Mesothelial cell of epicardium (in vitro differentiated cells): ENCODE measurements at places on chromosomes 2 and 18. TPM values are rescaled to one million over a fixed set of nuclear protein-coding genes. Genes with fewer than 3 reads are reported as not detected.
A peak's percentile ranks its signal among the peaks of the same experiment; 100 is the strongest.

The ACKR3 gene
- 70.6 to 78.7 TPM (median 77.6 TPM) in 3 replicates for total RNA-seq

DNA sequence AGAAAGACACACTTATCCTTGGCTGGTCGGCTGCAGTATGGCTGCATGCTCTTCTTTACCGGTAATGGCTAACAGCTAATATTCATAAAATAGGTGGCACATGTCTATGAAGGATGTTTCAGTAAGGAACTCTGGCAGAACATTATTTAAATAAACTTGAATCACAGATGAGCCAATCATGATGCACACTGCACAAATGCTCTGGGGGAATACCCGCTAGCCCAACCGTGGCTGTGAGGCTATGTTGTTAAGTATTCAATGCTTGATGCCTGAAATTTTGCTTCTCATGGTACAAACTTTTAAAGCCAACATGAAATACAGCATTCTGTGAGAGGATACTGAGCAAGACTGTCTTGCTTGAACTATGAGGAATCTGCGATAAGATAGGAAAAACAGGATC, 505.8 kb downstream of the ZEB2 start:
- DNase-seq, result no peak

The UGT1A3 gene
- not detected in 3 replicates for total RNA-seq

DNA sequence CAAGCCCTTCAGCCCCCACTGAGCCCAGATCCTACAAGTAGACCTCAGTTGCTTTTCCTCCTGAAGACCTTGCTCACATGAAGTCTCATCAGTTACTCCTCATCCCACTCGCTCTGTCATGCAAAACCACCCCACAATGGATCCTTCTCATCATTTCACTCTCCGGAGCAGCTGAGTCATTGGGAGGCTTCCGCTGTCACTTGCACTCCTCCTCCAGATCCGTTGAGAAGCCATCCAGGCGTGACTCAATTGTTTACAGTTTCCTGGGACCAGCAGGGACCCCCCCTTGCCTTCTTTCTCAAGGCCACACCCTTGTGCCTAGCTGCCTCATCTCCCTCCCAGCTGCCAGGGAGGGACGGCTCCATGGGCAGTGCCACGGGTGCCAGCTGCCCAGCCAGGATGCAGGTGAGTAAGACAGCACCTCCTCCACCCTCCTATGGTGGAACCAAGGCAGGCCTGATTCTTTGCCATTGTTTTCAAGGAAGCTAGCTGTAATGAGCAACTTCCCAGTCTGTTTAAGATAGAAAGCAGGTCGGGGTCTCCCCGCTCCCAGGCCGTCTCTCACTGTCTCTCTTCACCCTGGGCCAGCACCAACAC, 16.3 kb downstream of the GPR55 start:
- no peak for DNase-seq

- no peak for DNase-seq
These were observed 157.8 kb upstream of the TNP1 start for GRCh38 chr2:217017456-217018252.

The PPP1R1C gene
- 5.8 to 6.8 TPM (median 6.3 TPM) in 3 replicates for total RNA-seq

The FBXO48 gene
- total RNA-seq, result 0.72 to 0.77 TPM (median 0.75 TPM) in 3 replicates

GRCh38 chr2:1972422-1972821, 228.1 kb upstream of the PXDN start:
- peak; percentile 46 for DNase-seq

GRCh38 chr2:30325600-30326328, 94.4 kb downstream of the LBH start:
- DNase-seq, result no peak

GRCh38 chr2:190062053-190062452, 476 bp downstream of the MSTN start:
- DNase-seq, result no peak

DNA sequence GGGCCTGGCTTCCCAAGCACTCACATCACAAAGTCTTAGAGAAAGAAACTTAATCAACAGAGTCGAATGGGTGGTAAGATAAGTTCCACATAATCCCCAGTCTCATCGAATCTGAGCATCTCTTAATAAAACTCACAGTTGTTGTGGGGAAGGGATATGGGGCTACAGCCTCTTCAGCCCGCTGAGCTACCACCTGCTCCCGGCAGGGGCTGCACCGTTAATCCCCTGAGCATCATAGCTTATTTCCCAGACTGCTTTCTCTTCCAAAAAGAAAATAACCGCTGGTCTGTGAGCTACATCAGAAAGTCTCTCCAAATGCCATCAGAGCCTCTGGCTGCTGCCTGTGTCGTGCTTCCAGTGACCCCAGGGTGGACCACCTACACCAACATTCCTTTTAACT, 139.4 kb upstream of the CELF4 start:
- DNase-seq, result no peak

GRCh38 chr2:143190431-143190830, 61.2 kb downstream of the ARHGAP15 start:
- no peak for DNase-seq

DNA sequence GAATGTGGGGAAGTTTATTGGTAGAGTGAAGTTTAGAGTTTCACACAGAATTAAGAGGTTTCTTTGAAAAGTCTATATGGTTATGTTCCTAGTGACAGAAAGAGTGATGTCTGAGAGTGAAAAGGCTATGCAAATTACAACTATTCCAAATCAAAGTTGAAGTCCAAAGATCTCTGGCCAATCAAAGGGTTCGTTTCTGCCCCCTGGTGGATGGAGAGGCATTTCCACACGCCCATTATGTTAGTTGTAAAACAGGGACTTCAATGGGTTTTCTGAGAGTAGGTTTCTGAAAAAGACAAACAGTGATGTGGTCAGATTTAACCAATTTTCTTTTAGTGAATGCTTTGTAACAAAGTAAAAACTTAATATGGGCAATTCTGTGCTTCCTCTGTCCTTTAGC, 441.5 kb upstream of the POU3F3 start:
- no peak for DNase-seq

DNA sequence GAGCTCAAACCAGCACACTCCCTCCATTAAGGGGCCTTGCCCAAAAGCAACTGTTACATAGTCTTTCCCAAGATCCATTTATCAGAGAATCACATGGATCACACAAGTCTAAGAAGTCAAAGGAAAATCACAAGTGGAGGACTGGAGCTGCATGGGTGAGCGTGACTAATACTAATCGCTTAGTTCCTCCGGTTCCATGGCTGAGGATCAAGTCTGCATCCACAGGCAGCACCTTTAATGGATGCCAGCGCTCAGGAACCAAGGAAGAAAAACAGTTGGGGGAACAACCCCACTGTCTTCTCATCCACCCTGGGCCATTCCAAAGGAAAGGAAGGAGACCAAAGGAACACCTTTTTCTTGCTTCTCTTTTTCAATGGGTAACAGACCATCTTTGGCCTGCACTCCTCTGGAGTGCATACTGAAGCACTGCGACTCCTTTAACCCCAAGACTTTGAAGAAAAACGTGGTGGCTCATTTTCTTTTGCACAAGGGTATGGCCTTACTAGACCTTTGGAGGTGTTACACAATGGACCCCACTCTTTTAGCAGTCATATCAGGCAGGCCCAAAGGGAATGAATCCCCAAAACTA, 9.2 kb upstream of the WDR33 start:
- DNase-seq, result no peak

- no peak for DNase-seq
These were observed 1.5 kb upstream of the OSGEPL1 start for GRCh38 chr2:189763908-189764661.

GRCh38 chr2:21067859-21068537, 24.1 kb upstream of the APOB start:
- no peak for DNase-seq

DNA sequence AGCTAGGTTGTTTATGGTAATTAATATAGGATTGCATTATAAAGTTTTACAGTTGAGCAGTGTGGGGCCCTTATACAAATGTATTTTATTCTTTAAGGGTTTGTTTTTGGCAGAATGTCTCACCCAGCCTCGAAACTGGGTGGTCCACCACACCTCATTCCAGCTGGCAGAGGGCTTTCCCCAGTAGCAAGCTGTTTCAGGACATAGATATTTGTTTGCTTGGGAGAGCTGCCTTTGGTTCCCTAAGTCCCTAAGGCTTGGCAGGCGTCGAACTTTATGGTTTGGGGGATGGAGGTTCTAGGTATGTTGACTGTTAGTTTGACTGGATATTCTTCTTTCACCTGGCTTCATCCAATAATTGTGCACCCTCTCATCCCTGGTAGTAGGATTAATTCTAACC, 205.9 kb downstream of the KCNS3 start:
- no peak for DNase-seq

- DNase-seq, result no peak
These were observed 48.9 kb downstream of the DYNC1I2 start for GRCh38 chr2:171735991-171736710.

The OSGEPL1 gene
- 10.7 to 11.3 TPM (median 10.9 TPM) in 3 replicates for total RNA-seq

GRCh38 chr18:13309748-13310670, 91.4 kb downstream of the LDLRAD4 start:
- DNase-seq, result no peak

DNA sequence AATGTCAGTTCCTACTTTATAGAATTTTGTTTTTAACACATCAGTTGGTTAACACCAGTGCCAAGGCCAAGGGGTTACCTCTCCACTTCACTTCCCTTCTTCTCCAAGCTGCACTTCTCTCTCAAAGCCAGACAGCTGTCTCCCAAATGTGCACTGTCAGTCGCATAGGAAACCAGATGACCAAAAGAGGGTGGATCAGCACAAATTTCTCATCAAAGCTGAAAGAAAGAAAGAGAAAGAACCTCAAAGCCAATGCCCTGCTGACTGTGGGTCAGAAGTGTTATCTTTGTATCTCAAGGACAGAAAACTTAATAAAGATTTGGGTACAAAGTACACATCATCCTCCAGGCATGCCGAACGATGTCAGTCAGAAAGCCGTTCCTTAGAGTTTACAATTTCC, 32.2 kb downstream of the SPATS2L start:
- no peak for DNase-seq

DNA sequence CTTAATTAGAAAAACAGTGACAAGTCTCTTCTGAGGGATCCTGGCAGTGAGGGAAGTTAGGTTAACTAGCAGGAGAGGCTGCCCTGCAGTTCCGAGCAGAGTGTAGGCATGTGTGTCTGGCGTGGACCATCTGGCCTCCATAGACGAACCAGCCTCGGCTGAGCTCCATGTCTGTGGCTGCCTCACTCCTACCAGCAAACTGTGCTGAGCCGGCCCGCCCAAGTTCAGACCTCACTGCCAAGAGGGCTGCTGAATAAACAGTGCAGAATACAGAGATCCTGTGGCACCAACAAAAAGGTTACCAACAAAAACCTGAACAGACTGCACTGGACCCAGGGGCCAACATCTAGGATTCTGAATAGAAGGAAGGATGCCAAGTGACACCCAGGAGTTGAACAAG, 27.3 kb downstream of the INO80C start:
- no peak for DNase-seq

- no peak for DNase-seq
These were observed 17.0 kb upstream of the MAPRE2 start for GRCh38 chr18:35024196-35024595.

The VWA3B gene
- total RNA-seq, result not detected in 3 replicates

- no peak for DNase-seq
These were observed 50.2 kb downstream of the ATIC start for GRCh38 chr2:215361876-215362561.

DNA sequence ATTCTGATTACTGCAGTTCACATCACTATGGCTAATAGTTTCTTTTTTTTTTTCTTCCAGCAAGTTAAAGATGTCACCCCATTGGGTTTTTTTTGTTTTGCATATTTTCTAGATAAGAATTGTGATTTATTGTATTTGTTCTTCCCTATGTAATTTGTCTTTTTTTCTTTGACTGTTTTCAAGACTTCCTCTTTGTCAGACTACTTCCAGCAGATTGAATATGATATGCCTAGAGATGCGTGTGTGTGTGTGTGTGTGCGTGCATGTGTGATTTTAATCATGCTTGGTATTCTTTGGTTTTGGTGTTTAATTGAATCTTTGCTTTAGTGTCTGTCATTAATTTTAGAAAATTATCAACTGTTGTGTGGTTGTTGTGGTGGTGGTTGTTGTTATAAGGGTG, 166.7 kb upstream of the SLC39A10 start:
- DNase-seq, result no peak

GRCh38 chr2:19046986-19047780, 311.2 kb downstream of the OSR1 start:
- DNase-seq, result no peak

The UBXN4 gene
- total RNA-seq, result 120 to 131 TPM (median 128 TPM) in 3 replicates

- peak; percentile 29 for DNase-seq
These were observed 752 bp downstream of the MGAT4A start for GRCh38 chr2:98730053-98730706.

The TUBA4B gene
- total RNA-seq, result not detected in 3 replicates

DNA sequence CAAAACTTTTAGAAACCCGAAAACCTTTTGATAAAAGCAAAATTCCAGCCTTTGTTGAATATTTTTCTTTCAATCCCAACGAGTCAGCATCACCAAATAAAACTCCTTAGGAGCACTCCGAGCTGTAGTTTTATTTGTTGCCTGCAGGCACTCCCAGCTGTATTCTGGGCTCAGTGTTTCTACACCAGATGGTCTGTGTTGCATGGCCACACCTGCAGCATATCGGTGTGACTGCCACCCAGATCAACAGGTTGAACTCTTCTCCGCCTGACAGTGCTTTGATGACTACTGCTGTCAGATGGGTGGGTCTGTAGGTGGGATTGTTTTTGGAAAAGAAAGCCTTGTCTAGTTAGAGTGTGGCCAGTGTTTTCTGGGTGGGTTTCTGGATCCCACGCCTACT, 32.7 kb downstream of the APCDD1 start:
- DNase-seq, result no peak

- DNase-seq, result no peak
These were observed 115.0 kb upstream of the RNU4ATAC start for GRCh38 chr2:121415727-121416126.

GRCh38 chr18:50401295-50401694, 26.4 kb downstream of the SKA1 start:
- no peak for DNase-seq

- DNase-seq, result no peak
These were observed 59.2 kb downstream of the PIEZO2 start for GRCh38 chr18:11089931-11090715.

GRCh38 chr2:208064220-208064961, 39.1 kb upstream of the PLEKHM3 start:
- DNase-seq, result no peak

GRCh38 chr18:12963069-12963468, 15.3 kb downstream of the SEH1L start:
- no peak for DNase-seq

The HOXD9 gene
- 0.93 to 1.2 TPM (median 1.1 TPM) in 3 replicates for total RNA-seq

DNA sequence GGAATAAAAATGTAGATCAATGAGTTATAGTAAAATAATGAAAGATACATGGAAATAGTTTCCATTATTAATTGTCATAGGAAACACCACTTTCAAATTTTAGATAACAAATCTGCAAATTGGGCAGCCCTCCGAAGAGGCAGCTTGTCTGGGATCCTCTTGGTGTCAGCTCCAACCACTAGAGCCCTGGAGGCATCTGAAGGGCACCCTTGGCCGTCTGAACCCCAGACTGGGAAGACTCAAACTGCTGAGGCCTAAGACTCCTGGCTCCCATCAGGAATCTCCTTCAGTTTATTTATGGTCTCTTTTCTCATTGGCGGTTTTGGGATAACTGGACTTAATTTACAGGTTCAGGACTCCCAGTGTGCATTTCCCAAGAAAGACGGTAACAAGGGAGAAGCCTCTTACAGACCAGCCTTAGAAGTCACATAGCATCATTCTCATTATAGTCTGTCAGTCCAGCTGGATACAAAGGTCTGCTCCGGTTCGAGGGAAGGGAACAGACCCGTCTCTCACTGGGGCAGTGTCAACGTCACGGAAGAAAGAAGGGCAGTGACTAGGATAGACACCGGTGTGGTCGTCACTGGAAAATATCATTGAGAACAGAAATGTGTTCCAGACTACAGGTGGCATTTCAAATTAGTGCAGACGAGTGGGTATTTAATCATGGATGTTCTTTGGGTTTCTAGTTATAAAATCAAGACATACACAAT, 390.7 kb upstream of the NETO1 start:
- DNase-seq, result no peak

The CRYGD gene
- total RNA-seq, result not detected in 3 replicates

GRCh38 chr2:154331784-154332183, 366.7 kb upstream of the KCNJ3 start:
- DNase-seq, result no peak

The MAPK4 gene
- 6.1 to 6.3 TPM (median 6.1 TPM) in 3 replicates for total RNA-seq
